Activated CD4-positive, alpha-beta memory T cell treated with anti-CD3 and anti-CD28 coated beads for 36 hours (primary cell): ENCODE measurements at places on chromosomes 7 and 10. TPM values are rescaled to one million over a fixed set of nuclear protein-coding genes. Genes with fewer than 3 reads are reported as not detected.

HOGA1 gene
- not detected for total RNA-seq

NPFFR1 gene
- not detected for total RNA-seq

TRIL gene
- not detected for total RNA-seq

- no peak for DNase-seq
These were observed 51.2 kb upstream of the TMEM229A start for GRCh38 chr7:124084024-124084423.

DNA sequence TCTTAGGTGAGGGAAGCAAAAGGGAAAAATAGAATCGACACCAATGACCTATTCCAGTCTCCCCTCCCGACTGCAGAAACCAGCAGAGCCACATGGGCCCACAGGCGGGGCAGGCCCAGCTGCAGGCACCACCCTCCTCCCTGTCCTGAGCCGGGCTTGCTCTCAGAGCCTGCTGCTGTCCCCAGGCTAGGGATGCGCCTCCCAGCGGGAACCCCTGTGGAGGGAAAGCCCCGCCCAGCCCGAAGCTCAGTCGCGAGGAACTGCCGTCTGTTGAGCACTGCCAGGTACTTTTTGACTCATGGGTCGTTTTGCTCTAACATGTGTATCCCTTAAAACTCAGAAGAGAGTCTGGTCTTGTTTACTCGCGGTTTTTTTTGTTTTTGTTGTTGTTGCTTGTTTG is 124.5 kb upstream of the RET start:
- peak; percentile 2 for DNase-seq

- DNase-seq = no peak
These were observed 35.0 kb upstream of the ACSL5 start for GRCh38 chr10:112338957-112339356.

- no peak for DNase-seq
These were observed 69.7 kb downstream of the MRC1 start for GRCh38 chr10:17878896-17879295.

DNA sequence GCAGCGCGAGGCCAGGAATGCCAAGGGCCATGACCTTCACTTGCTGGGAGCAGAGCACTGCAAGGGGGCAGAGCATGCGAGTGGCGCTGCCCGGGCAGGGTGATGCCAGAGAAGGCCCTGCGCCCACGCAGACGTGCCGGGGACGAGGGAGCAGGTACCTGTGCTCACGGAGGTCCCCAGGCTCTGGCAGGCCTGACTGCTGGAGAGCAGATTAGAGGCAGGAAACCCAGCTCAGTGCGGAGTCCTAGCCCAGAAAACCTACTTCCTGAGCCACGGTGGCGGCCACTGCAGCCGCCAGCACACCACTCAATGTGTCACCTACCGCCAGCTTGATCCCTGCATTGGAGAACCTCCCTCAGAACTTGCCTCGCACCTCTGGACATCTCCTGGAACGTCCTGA is 148.4 kb downstream of the MAD1L1 start:
- DNase-seq = no peak

DNA sequence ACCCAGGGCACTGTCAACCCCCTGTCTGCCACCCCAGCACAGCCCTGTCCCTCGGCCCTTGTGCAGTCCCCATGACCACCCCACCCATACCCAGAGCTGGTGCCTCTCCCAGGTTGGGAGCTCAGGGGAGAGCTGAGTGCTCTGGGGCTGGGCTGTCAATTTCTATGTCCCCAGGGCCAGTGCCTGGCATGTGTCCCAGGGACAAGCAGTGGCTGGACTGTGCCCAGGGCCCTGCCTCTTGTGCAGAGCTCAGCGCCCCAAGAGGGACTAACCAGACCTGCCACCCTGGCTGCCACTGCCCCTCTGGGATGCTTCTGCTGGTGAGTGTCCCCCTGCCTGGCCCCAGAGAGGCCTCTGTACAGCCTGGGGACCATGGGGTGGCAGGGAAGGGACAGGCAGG is 29.0 kb upstream of the ZNF862 start:
- no peak for DNase-seq

DNA sequence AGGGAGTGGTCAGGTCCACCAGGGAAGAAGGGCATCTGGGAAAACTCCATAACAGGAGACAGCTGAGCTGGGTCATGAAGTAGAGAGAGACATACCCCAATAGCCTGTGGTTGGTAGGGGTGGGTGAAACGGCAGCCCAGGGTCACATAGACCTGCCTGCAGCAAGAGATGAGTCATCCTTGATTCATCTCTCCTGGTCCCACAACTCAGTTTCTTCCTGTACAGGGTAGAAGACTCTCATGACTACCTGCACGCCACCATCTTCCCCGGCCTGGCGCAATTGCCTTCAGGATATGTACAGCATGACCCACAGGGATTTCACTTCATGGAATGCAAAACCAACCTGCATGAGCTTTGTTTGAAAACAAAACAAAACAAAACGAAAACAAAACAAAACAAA is 45.1 kb upstream of the ADAM12 start:
- DNase-seq = no peak
